ENCODE measurements at places on chromosomes 13 and 19.

DNA sequence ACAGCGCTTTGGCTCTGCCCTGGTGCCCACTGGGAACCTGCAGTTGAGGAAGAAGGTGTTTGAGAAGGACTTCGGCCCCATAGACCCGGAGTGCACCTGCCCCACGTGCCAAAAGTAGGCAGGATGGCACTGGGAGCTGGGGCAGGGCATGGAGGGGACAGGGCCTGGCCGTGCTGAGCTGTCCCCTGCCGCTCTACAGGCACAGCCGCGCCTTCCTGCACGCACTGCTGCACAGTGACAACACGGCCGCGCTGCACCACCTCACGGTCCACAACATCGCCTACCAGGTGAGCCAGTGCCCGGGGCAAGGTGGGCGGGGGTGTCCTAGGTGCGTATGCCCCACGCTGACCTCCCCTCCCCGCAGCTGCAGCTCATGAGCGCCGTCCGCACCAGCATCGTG, 5.1 kb upstream of the DNM2 start:
- DNase-seq: peak; percentile 86

DNA sequence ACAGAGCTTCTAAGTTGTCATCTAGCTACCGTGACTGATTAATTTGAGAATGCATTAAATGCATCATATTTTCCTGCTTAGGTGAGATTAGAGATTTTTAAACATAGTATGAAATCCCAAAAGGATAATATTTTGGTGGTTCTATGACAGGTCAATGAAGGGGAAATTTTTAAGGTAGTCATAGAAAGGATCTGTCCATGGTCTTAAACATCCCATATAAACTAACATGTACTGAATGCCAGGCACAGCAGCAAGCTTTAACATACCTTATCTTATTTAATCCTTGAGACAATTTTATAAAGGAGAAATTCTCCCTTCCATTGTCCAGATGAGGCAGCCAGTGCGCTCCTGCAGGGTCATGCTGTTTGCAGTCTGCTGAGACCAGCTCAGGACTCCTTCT, 466.0 kb downstream of the FGF14 start:
- DNase-seq: no peak

DNA sequence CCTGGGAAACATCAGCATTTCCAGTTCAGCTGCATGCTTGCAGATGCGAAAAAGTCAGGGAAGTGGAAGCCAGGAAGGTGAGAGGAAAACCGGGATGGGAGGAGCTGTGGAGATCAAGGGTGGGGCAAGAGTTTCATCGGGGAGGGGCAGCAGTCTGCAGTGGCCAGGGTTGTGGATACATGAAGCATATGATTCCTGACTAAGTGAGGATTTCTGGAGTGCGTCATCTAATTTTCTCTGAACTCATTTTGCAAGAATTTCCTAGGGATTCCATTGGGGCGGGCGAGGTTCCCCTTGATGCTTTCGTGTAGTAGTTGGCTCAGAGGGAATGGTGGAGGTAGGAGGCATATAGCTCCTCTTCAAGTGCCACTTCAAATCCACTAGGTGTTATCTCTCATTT, 344.1 kb upstream of the TMTC4 start:
- no peak for DNase-seq

DNA sequence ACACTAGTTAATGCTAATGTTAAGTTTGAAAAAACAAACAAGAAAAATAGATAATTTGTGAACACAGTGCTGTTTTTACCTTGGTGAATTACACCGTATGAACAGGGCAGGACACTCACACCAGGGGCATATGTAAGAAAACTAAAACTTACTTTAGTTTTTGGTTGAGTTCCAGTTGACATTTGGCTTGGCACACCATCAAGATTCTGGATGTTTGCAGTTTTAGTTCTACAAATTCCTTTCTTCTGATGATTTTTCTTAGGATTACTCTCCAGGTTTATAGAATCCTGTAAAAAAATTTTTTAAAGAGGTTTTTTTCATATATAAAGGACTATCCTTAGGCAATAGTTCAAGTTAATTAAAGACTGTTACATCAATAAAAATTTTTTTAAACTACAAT, 238.5 kb upstream of the STARD13 start:
- DNase-seq: no peak

DNA sequence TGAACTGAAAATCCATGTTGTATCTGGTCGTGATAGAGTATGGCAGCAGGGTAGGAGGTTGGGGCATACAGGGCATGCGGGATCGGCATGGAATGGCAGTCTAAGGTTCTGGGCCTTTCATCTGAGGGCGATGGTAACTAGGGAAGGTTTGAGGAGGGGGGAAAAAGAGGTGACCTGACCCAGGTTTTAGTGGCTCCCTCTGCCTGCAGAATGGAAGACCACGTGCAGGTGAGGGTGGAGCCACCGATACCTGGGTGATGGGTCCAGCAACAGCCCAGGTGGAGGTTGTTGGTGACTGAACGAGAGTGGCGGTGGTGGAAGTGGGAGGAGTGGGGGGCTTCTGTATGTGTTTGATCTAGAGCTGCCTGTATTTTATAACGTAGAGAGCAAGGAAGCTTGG, 3.8 kb downstream of the ZNF749 start:
- DNase-seq: no peak

DNA sequence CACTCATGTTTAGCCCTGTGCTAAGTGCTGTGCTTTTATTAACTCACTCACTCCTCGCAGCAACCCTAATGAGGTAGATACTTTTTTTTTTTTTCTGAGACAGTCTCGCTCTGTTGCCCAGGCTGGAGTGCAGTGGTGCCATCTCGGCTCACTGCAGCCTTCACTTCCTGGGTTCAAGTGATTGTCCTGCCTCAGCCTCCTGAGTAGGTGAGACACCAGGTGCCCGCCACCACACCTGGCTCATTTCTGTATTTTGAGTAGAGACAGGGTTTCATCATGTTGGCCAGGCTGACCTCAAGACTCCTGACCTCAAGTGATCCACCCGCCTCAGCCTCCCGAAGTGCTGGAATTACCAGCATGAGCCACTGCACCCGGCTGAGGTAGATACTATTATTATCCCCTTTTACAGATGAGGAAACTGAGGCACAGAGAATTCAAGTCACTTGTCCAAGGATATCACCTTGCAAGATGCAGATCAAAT, 2.5 kb downstream of the ITPKC start:
- no peak for DNase-seq

DNA sequence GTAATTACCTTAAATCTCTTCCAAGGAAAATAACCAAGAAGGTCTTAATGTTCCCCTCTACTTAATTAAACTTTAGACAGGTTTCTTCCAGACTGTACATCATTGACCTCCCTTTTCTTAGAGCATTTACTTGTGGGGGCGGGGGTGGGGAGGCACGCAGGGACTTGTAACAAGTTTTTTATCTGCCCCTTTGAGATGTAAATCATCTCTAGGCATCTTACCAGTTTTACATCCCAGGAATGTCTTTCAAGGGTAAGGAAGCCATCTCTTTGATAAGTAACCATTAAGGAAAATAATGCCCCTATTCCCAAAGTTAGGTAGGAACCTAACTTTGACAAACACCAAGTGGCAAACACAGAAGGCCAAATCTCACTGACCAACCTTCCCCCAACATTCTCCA, 528.6 kb downstream of the SUCLA2 start:
- DNase-seq: no peak

DNA sequence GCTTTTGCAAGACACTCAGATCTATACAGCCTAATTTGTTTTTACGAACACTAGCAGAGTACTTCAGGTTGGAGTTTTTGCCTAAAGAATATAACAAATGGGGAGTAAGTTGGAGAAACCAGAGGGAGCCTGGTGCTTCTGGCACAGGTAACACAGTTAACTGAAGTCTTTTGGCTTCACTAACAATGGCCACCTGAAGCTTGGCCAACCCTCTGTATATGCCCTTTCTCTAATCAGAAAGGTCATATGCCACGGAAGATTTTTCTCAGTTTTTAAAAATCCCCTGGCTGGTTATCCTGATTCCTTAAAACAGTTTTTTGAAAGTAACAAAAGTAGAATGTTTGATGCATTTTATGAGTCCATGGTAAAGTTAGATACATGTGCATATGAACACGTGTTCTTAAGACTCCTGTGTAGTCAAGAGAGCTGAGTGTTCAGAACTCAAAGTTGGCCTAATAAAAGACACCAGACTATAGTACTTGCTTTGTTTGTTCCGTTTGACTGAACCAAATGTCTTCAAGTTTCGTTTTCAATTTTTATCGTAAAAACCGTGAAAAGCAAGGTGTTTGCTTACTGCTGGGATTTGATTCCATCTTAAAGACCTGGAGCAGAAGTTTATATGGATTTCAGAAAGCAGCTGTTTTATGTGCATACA, 137.5 kb downstream of the KCNRG start:
- DNase-seq: no peak

DNA sequence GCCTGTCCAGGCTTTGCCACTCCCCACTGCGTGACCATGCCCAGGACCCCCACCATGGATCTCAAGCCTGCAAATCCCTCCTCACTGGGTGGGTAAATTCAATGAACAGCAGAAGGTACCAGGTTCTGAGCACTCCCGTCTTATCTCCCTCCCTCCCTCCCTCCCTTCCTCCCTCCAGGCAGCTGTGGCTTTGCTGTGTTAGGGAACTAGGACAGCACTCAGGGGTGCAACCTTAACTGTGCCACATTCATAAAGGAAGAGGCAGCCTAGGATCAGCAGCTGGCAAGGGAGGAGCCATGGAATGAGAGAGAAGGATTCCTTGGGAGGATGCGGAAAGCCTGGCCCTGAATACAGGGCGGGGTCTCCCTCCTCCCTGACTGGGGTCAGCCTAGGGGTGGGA, 5.6 kb downstream of the CEACAM4 start:
- no peak for DNase-seq

- no peak for DNase-seq
Observed at GRCh38 chr13:27283906-27284493, 13.4 kb downstream of the RASL11A start.

- DNase-seq: no peak
Observed at GRCh38 chr13:95874286-95874685, 178.9 kb downstream of the UGGT2 start.

DNA sequence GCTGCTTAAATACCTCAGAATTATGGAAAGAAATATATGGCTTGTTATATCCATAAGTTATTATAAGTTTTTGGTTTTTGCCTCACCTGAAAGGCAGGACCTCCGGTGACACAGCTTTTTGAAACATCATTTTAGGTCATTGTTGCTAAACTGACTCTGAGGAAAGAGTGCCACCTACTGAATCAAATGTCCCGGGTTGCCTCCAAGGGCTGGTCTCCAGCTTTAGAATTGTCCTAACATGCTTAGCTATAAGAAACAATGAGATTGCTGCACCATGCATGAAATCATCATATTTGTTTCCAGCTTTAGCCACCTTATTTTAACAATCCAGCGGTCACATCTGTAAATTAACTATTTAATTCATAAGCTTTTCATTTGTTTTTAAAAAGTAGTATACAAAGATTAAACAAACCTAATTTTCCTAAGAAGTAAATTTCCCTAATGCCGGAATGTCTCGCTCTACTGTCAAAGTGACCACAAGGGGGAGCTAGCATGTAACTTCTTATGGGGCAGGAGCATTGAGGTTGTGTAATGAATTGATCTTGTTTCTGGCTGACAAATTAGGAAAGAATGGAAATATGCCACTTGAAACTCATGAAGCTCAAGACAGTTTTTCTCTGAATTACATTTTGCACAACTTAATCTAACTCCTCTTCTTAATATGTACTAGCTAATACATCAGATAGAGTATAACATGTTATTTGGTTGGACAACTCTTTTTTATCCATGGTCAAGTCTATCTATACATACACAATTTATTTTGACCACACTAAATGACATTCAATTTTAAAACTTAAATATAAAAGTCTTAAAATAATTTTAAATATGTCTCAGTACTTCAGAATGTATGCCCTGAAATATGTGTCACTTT, 6.7 kb upstream of the PCDH17 start:
- no peak for DNase-seq

GRCh38 chr13:39254601-39255000, 216.3 kb downstream of the NHLRC3 start:
- DNase-seq: no peak

DNA sequence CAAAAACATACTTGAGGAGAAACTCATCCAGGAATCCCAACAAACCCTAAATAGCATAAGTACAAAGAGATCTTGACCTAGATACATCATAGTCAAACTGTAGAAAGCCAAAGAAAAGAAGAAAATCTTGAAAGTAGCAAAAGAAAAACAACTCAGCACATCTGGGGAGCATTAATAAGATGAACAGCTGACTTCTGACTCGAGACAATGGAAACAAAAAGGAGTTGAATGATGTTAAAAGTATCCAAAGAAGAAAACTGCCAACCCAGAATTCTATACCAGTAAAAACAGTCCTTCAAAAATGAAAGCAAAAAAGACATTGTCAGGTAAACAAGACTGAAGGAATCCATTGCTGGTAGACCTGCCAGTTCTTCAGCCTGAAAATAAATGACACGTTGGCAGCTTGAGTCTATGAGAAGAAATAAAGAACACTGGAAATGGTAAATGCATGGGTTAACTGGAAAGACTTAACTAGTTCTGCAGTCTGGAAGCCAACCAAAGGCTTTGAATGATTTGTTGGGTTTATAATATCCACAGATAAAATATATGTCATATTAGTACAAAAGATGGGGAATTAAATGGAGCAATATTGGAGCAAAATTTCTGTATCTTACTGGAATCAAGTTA, 46.8 kb downstream of the TSSK6 start:
- DNase-seq: no peak

DNA sequence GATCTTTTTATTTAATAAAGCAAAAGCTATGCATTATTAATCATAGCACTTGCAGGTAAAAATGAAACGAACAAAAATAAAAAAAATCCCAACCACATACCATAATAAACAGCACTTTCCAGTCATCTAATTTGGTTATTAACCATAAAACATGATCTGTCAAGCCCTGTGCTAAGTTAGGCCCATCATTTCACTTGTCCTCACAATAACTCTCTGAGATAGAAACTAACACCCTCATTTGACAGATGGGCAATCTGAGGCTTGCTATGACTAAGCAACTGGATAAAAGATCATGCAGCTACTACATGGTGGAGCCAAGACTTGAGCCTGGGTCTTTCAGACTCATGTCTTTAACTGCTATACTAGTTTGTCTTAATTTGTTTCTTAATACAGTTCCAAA, 21.8 kb downstream of the PROSER1 start:
- no peak for DNase-seq

All from mucosa of descending colon (tissue), 3 donors.